Activated T-helper 17 cell treated with anti-CD3 and anti-CD28 coated beads, Interleukin-2, amount 50 U/mL, for 72 hours (primary cell): ENCODE measurements at places on chromosomes 4 and X.

- no peak overlapping the region for H3K27ac ChIP-seq
- ATAC-seq, result no peak
- peaks cover 13% of the 10 kb centered on the region for H3K27me3 ChIP-seq
- H3K4me3 ChIP-seq, result no peak overlapping the region
- H3K36me3 ChIP-seq, result no peaks in the 10 kb centered on the region
- H3K4me1 ChIP-seq, result no peaks in the 10 kb centered on the region
Measured at GRCh38 chrX:103330681-103331288, 746 bp downstream of the TCEAL7 start.

DNA sequence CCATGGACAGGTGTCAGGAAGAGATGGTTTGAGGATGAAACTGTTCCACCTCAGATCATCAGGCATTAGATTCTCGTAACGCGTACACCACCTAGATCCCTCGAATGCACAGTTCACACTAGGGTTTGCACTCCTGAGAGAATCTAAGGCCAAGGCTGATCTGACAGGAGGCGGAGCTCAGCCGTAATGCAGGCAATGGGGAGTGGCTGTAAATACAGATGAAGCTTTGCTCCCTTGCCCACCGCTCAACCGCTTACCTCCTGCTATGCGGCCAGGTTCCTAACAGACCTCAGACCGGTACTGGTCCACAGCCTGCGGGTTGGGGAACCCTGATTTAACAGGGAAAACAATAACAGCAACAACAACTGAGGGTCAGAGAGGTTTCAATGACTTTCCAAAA lies 2.0 kb upstream of the TEC start:
- H3K27me3 ChIP-seq, result no peaks in the 10 kb centered on the region
- no peak overlapping the region for H3K4me3 ChIP-seq
- H3K27ac ChIP-seq, result no peak overlapping the region
- ATAC-seq, result no peak

- no peaks in the 10 kb centered on the region for H3K4me1 ChIP-seq
- ATAC-seq, result no peak
- H3K4me3 ChIP-seq, result no peak overlapping the region
- H3K36me3 ChIP-seq, result peaks cover 61% of the 10 kb centered on the region
- no peak overlapping the region for H3K27ac ChIP-seq
Measured at GRCh38 chrX:71439896-71440295, 73.7 kb downstream of the TAF1 start.

DNA sequence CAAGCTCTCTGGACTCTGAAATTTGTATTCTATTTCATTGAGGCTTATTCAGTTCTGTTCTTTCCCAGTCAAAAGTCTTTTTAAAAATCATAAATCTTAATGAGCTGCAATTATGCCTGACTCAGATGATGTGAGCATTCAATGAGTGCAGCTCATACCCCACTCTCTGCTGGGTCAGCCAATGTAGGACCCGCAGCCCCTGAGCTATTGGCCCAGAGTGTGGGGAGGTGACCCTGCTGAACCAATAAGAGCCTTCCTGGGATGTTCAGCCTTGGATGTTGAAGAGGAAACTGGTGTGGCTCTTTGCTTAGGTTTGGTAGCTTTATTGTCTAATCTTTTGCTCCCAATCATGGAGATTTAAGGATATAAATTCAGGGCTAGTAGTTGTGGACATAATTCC lies 12.1 kb upstream of the TCEAL4 start:
- H3K4me1 ChIP-seq, result no peaks in the 10 kb centered on the region
- no peak overlapping the region for H3K27ac ChIP-seq
- H3K27me3 ChIP-seq, result no peaks in the 10 kb centered on the region
- H3K4me3 ChIP-seq, result no peak overlapping the region
- H3K36me3 ChIP-seq, result no peaks in the 10 kb centered on the region

GRCh38 chr4:130074096-130074495 lies 978.1 kb downstream of the C4orf33 start:
- H3K4me3 ChIP-seq, result no peak overlapping the region
- H3K36me3 ChIP-seq, result no peaks in the 10 kb centered on the region
- H3K27ac ChIP-seq, result no peak overlapping the region

DNA sequence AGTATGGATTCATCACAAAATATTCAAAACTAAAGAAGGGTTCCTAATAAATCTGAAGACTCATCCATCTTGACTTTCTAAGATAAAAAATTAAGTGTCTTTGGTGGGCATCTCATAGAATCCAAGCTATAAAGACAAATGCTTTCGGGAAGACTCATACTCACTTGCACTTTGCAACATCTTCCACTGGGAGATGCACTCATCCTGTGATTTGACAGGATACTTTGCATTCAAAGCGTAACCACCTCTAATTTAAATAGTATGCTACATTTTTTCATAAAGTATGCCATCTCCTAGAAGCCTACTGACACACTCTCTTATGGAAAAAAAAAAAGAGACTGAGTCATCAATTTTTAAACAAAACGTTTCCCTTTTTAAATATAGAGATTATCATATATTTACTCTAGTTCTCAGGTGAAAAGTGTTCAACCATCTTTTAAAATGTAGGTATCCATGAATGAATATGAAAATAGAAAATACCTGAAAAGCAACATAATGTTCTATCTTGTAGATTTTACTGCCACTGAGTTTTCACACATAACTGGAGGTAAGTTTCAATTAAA lies 119.6 kb downstream of the KLHL13 start:
- H3K4me1 ChIP-seq, result no peaks in the 10 kb centered on the region
- H3K4me3 ChIP-seq, result no peak overlapping the region
- no peak overlapping the region for H3K27ac ChIP-seq
- ATAC-seq, result no peak
- H3K27me3 ChIP-seq, result no peaks in the 10 kb centered on the region

DNA sequence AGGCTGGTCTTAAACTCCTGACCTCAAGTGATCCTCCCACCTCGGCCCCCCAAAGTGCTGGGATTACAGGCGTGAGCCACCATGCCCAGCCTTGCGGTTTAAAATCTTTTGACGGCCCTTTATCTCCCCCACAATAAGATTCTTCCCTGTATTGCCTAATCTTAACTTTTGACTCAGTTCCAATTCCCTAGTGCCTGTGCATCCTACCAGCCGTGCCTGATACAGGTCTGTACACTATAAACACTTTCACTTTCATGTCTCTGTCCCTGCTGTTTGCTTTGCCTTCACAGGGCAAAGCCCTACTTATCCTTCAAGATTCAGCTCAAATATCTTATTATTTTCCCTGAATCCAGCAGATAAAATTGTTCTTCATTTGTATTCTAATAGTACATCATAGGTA lies 74.6 kb downstream of the WDR44 start:
- no peak for ATAC-seq
- no peak overlapping the region for H3K27ac ChIP-seq
- no peak overlapping the region for H3K4me3 ChIP-seq
- H3K27me3 ChIP-seq, result no peaks in the 10 kb centered on the region
- peaks cover 10% of the 10 kb centered on the region for H3K4me1 ChIP-seq

- H3K36me3 ChIP-seq, result no peaks in the 10 kb centered on the region
- no peaks in the 10 kb centered on the region for H3K27me3 ChIP-seq
Measured at GRCh38 chrX:92232182-92232581, 453.0 kb downstream of the PCDH11X start.

DNA sequence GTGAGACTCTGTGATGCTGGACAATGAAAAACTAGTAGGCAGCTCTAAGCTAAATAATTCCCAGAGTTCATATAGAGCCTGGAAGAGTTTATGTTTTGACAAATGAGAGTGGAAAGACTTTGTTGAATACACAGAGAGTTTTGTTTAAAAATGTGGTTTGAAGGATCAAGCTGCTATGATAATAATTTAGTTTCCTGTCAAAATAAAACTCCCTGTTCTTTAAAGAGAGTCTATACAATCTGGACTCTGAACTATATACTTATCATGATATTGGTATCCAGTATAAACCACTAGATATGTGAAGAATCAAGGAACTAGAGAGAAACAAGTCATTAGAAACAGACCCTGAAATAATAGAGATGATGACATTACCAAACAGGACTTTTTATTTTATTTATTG lies 158.6 kb downstream of the C4orf33 start:
- H3K36me3 ChIP-seq, result no peaks in the 10 kb centered on the region
- no peak overlapping the region for H3K27ac ChIP-seq
- no peak for ATAC-seq
- H3K4me3 ChIP-seq, result no peak overlapping the region

DNA sequence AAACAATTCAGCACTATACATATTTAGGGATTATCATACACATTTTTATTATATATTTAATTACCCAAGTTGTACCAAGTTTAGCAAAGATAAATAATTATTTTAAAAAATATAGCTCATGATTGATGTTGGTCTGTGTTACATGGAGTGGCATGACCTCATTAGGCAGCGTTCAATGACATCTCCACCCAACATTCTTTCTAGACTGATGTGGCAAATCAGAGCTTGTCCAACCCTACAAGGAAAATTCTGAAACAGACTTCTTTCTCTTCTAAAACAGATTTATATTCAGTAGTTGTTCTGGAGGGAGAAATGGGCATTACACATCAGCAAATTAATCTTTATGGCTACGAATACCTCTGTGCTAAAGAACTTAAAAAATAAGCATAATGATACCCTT lies 189.7 kb downstream of the PDGFC start:
- no peak for ATAC-seq
- no peaks in the 10 kb centered on the region for H3K4me1 ChIP-seq
- no peak overlapping the region for H3K4me3 ChIP-seq
- H3K27me3 ChIP-seq, result no peaks in the 10 kb centered on the region
- H3K27ac ChIP-seq, result no peak overlapping the region
- H3K36me3 ChIP-seq, result no peaks in the 10 kb centered on the region

GRCh38 chr4:127118681-127119080 lies 514.1 kb upstream of the INTU start:
- no peak overlapping the region for H3K27ac ChIP-seq
- no peak for ATAC-seq
- H3K4me3 ChIP-seq, result no peak overlapping the region
- H3K36me3 ChIP-seq, result no peaks in the 10 kb centered on the region

DNA sequence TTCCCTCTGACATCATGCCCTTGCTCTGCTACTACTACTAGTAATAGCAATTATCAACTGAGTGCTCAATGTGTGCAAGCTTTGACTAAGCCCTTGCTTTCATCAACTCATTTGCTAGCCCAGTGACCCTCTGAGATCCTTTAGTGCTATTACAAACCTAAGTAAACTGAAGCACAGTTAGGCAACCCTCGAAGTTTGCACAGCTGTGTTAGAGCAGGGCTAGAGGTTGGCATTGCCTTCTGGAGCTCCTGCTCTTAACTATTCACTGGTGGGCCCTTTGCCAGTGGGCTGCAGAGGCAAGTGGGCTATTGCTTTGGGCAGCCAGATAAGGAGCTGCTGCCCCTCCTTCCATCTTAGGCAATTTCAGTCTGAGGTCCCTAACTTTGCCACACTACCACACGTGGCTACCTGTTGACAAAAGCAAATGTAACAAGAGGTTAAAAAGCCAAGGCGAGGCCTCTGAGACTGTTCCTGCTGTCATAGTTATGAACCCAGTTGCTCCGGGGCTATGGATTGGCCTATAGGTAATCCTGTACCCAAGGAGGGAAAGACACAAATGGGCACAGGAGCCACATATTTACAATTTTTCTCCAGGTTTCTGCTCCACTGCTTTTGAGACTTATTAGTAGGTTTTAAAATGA lies 41.5 kb upstream of the ANKRD50 start:
- H3K4me3 ChIP-seq, result no peak overlapping the region
- no peak overlapping the region for H3K27ac ChIP-seq
- H3K36me3 ChIP-seq, result no peaks in the 10 kb centered on the region
- H3K27me3 ChIP-seq, result no peaks in the 10 kb centered on the region

GRCh38 chr4:156766846-156767245 lies 204.8 kb downstream of the PDGFC start:
- no peaks in the 10 kb centered on the region for H3K4me1 ChIP-seq
- no peak for ATAC-seq
- H3K27ac ChIP-seq, result no peak overlapping the region
- H3K4me3 ChIP-seq, result no peak overlapping the region
- no peaks in the 10 kb centered on the region for H3K27me3 ChIP-seq

GRCh38 chrX:13179100-13179499 lies 134.7 kb upstream of the FAM9C start:
- H3K27me3 ChIP-seq, result no peaks in the 10 kb centered on the region
- no peak for ATAC-seq
- H3K36me3 ChIP-seq, result no peaks in the 10 kb centered on the region
- no peak overlapping the region for H3K27ac ChIP-seq
- no peak overlapping the region for H3K4me3 ChIP-seq

GRCh38 chr4:83860200-83860599 lies 324.3 kb downstream of the GPAT3 start:
- H3K36me3 ChIP-seq, result no peaks in the 10 kb centered on the region
- ATAC-seq, result no peak
- no peak overlapping the region for H3K27ac ChIP-seq
- no peaks in the 10 kb centered on the region for H3K27me3 ChIP-seq

DNA sequence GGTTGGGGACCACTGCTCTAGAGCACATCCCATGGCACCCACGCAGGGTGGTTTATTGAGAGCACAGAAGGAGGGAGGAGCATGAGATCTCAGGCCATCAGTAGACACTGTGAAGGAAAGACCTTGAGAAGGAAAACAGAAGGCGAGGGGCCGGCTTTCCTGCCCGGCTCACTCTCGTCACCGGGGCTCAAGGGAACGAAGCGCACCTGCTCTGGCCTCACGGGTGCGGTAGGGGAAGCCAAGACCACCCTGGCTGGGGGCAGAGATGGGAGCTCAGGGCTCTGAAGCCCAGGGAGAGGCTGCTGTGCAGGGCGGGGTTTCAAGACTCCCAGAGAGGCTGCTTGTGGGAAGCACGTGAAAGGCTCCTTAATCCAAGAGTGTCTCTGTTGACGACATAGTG lies 105.9 kb downstream of the TNIP2 start:
- no peaks in the 10 kb centered on the region for H3K27me3 ChIP-seq
- H3K4me1 ChIP-seq, result peaks cover 16% of the 10 kb centered on the region
- H3K36me3 ChIP-seq, result peaks cover 82% of the 10 kb centered on the region

- H3K4me3 ChIP-seq, result no peak overlapping the region
- H3K36me3 ChIP-seq, result no peaks in the 10 kb centered on the region
- no peak overlapping the region for H3K27ac ChIP-seq
- H3K27me3 ChIP-seq, result no peaks in the 10 kb centered on the region
- no peak for ATAC-seq
Measured at GRCh38 chrX:93637591-93637990, 35.8 kb downstream of the NAP1L3 start.

GRCh38 chrX:81959964-81960363 lies 758.1 kb downstream of the SH3BGRL start:
- no peaks in the 10 kb centered on the region for H3K27me3 ChIP-seq
- H3K4me1 ChIP-seq, result no peaks in the 10 kb centered on the region
- H3K4me3 ChIP-seq, result no peak overlapping the region
- ATAC-seq, result no peak
- H3K27ac ChIP-seq, result no peak overlapping the region
- no peaks in the 10 kb centered on the region for H3K36me3 ChIP-seq

- no peak overlapping the region for H3K27ac ChIP-seq
- H3K4me1 ChIP-seq, result no peaks in the 10 kb centered on the region
- no peak for ATAC-seq
- no peaks in the 10 kb centered on the region for H3K36me3 ChIP-seq
- peaks cover 5% of the 10 kb centered on the region for H3K27me3 ChIP-seq
Measured at GRCh38 chr4:120545391-120545790, 377.1 kb downstream of the PRDM5 start.
